ENCODE measurements at places on chromosomes 7 and 10. TPM values are rescaled to one million over a fixed set of nuclear protein-coding genes. Genes with fewer than 3 reads are reported as not detected.

The CTAGE6 gene
- 0.17 TPM for total RNA-seq

The TMEM184A gene
- total RNA-seq = under 0.01 TPM

The FZD8 gene
- 6.0 TPM for total RNA-seq

The DOCK4 gene
- 10.4 TPM for total RNA-seq

The SLC13A1 gene
- not detected for total RNA-seq

The RBP4 gene
- not detected for total RNA-seq

The IFIT1 gene
- total RNA-seq = 40.8 TPM

The ARMC3 gene
- total RNA-seq = not detected

The ABCB8 gene
- total RNA-seq = 17.8 TPM

The CHAT gene
- not detected for total RNA-seq

The AKR1B1 gene
- total RNA-seq = 190 TPM

The RTKN2 gene
- 0.47 TPM for total RNA-seq

The TDRD1 gene
- total RNA-seq = not detected

The IL6 gene
- 0.94 TPM for total RNA-seq

The MRPS17 gene
- total RNA-seq = 16.9 TPM

The OR2A5 gene
- not detected for total RNA-seq

The TMEM196 gene
- total RNA-seq = not detected

The CHCHD1 gene
- 23.6 TPM for total RNA-seq

The CRHR2 gene
- not detected for total RNA-seq

The FAM20C gene
- 37.5 TPM for total RNA-seq

The ZPBP gene
- total RNA-seq = not detected

The ADAM8 gene
- total RNA-seq = 2.4 TPM

The AKR1C8 gene
- not detected for total RNA-seq

The EN2 gene
- total RNA-seq = not detected

The GOLGA7B gene
- total RNA-seq = not detected

The AGAP4 gene
- 4.3 TPM for total RNA-seq

The SPDYE17 gene
- total RNA-seq = not detected

The SH2D4B gene
- total RNA-seq = not detected

The BMPER gene
- total RNA-seq = 7.4 TPM

The FGF8 gene
- total RNA-seq = 0.16 TPM

The EVX1 gene
- not detected for total RNA-seq

The BBS9 gene
- 27.1 TPM for total RNA-seq

The OR2F2 gene
- not detected for total RNA-seq

The KLF14 gene
- under 0.01 TPM for total RNA-seq

The FAM25A gene
- not detected for total RNA-seq

The ATAD1 gene
- total RNA-seq = 29.6 TPM

The TRIM50 gene
- total RNA-seq = not detected

The UNCX gene
- total RNA-seq = not detected

The KIF11 gene
- total RNA-seq = 5.7 TPM

The ITPRID1 gene
- not detected for total RNA-seq

The POLR2J3 gene
- total RNA-seq = 18.1 TPM

The ERVW-1 gene
- total RNA-seq = not detected

Data from bronchial smooth muscle cell (primary cell).